ENCODE measurements at places on chromosomes 3 and 15.

DNA sequence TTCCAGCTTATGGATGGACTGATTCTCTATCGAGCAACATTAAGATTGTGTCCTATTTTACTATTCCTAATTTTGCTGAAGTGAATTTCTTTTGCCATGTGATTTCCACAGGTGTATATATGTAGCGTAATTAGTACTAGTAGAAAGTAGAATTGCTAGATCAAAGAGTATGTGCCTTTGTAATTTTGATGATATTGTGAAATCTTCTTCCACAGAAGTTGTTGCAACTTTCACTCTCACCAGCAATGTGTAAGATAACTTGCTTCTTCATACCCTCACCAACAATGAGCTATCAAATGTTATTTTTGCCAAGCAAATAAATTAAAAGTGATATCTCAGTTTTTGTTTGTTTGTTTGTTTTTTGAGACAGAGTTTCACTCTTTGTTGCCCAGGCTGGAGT lies 5.4 kb downstream of the PGBD4 start:
- no peak for DNase-seq

DNA sequence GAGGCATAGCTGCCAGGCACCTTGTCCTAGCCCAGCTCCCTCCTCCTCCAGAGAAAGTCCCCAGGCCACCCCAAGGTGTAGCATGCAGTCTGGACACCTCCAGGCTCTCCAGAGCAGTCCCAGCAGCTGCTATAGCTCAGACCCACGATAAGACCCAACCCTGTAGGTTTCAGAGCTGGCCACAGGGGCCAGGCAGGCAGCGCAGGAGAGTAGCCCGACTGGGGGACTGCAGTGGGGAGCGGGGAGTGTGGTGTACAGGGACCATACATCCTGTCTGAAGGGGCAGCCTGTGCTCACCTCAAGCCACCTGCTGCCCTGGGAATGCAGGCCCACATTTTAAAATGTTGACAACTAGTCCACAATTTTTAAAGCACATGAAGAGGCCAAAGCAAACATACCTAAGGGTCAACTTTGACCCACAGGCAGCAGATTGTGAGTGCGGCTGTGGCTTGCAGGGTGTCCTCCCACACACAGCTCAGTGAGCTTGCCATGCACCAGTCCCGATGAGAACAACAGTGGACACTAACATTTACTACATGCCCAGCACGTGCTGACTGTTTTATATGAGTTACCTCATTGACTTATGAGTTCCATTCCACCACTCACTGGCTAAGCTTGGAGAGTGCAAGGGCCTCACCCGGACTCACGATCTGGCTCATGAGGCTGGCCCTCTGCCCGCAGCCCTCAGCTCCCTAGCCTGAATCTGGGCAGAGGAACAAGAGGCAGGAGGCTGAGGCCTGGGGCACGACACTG lies 81.4 kb downstream of the DNAJB8 start:
- DNase-seq = no peak

DNA sequence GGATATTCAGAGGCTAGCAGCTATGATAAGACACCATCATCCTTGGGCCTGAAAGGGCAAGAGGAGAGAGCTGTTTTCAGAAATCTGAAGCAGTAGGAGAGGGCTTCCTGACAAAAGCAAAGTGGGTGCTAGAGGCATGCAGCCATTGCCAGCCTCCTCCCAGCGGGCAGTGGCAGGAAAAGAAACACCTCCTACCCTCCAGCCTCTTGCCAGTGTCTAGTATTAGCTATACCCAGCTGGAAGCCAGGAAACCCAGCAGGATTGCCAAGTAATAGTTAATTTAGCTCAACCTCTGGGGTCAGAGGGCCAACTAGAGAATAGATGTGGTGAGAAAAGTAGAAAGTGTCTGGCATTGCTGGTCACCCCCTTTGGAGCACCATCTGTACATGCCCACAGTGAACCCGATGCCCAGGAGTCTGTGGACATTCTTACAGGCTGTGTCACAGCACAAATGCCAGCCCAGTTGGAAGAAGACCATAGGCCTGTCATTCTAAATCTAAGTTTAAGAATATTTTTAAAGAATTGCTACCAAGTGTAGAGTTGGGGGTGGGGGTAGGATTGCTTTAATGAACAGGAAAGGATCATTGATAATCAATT lies 85.3 kb downstream of the HCN4 start:
- no peak for DNase-seq

GRCh38 chr3:133712017-133712416 lies 34.2 kb upstream of the TF start:
- DNase-seq = no peak

DNA sequence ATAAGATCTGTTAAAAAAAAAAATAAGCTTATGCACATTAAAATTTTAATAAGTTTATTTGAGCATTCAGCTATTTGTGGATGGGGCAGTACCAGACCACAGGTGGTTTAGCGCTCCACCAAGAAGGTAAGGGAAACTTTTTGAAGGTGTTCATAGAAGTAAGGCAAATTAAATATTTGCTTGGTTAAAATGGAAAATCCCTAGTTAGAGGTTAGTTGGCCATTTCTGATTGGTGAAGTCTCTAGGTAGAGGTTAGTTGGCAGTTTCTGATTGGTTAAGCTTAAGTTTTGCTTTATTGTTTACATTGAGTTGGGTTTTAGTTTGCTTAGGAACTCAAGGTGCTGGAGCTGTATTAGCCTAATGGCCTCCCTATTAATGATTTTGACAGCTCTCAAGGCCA lies 30.7 kb downstream of the SCN11A start:
- no peak for DNase-seq

DNA sequence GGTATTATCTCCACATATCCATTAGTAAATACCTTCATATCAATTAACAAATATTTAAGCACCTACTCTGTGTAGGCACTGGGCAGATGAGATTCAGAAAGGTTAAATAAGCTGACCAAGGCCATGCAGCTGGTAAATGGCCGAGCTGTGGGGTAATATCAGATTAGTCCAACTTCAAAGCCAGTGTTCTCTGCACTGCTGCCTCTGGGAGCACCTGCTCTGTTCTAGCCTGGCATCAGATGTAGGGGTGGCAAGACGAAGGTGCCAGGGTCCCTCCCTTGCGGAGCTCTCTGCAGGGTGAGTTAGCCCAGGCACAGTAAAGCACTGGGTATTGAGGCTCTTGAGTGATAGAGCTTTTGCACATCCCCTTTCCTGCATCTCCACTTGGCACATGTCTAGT lies 5.5 kb downstream of the TATDN2 start:
- no peak for DNase-seq

GRCh38 chr3:142888481-142889211 lies at the start of gene PCOLCE2:
TSS of gene PCOLCE2 (minus strand) at chr3:142889083. CDS start at chr3:142888896, 187 bp downstream.
- peak; percentile 51 for DNase-seq

GRCh38 chr15:26670116-26670515 lies 102.8 kb downstream of the GABRB3 start:
- no peak for DNase-seq

GRCh38 chr3:115245438-115245837 lies 98.3 kb upstream of the ZBTB20 start:
- DNase-seq = no peak

GRCh38 chr3:71247221-71247957 lies 336.1 kb downstream of the FOXP1 start:
- DNase-seq = no peak

GRCh38 chr15:34613301-34613700 lies 29.9 kb upstream of the GOLGA8B start:
- DNase-seq = no peak

GRCh38 chr3:190863119-190863465 lies 598 bp upstream of the GMNC start:
- DNase-seq = no peak

GRCh38 chr3:143207338-143207961 lies 87.9 kb downstream of the CHST2 start:
- DNase-seq = no peak

DNA sequence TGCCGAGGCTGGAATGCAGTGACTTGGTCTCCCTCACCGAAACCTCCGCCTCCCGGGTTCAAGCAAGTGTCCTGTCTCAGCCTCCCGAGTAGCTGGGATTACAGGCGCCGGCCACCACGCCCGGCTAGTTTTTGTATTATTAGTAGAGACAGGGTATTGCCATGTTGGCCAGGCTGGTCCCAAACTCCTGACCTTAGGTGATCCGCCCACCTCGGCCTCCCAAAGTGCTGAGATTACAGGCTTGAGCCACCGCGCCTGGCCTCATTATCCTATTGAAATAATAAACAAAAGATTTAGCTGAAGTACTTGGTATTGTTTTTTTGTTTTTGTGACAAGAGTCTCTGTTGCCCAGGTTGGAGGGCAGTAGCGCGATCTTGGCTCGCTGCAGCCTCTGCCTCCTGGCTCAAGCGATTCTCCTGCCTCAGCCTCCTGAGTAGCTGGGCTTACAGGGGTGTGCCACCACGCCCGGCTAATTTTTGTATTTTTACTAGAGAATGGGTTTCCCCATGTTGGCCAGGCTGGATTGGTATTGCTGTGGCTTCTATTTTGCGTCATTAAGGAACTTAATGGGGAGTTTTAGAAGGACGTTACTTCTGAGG lies 1.5 kb downstream of the RPL35A start:
- DNase-seq = no peak

DNA sequence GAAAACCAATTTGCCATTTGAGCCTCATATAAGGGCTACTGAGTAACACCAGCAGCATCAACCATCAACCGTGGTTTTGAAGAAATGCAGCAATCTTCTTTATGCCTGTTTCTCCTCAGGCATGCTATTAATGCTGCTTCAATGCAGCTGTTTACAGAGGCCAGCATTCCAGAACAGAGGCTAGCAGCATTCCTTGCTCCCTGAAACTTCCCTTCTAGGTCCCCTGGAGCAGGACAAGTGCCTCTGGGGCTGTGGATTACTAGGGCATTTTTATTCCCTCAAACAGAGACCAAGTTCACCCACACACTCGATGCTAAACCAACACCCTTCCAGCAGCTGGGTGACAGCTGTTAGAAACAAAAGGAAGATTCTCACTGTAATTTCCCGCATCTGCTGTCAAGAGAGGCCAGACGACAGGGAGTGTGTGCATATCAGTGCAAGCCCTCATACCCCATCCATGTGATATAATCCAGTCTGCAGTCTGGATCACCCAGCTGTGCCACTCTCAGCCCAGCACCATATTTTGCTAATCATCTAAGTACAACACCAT lies 57.5 kb downstream of the HOMER2 start:
- no peak for DNase-seq

GRCh38 chr3:50203113-50203808 lies 1.8 kb upstream of the SLC38A3 start:
- no peak for DNase-seq
